Activated CD4-positive, alpha-beta T cell treated with anti-CD3 and anti-CD28 coated beads for 48 hours (primary cell): ENCODE measurements at places on chromosomes 6 and 20.

- peak; percentile 31 for DNase-seq
Observed at GRCh38 chr6:87182321-87182720, 27.0 kb downstream of the ZNF292 start.

- no peak for DNase-seq
Observed at GRCh38 chr6:84651583-84651982, 112.8 kb downstream of the TBX18 start.

- no peak for DNase-seq
Observed at GRCh38 chr6:15145821-15146220, 100.0 kb upstream of the JARID2 start.

DNA sequence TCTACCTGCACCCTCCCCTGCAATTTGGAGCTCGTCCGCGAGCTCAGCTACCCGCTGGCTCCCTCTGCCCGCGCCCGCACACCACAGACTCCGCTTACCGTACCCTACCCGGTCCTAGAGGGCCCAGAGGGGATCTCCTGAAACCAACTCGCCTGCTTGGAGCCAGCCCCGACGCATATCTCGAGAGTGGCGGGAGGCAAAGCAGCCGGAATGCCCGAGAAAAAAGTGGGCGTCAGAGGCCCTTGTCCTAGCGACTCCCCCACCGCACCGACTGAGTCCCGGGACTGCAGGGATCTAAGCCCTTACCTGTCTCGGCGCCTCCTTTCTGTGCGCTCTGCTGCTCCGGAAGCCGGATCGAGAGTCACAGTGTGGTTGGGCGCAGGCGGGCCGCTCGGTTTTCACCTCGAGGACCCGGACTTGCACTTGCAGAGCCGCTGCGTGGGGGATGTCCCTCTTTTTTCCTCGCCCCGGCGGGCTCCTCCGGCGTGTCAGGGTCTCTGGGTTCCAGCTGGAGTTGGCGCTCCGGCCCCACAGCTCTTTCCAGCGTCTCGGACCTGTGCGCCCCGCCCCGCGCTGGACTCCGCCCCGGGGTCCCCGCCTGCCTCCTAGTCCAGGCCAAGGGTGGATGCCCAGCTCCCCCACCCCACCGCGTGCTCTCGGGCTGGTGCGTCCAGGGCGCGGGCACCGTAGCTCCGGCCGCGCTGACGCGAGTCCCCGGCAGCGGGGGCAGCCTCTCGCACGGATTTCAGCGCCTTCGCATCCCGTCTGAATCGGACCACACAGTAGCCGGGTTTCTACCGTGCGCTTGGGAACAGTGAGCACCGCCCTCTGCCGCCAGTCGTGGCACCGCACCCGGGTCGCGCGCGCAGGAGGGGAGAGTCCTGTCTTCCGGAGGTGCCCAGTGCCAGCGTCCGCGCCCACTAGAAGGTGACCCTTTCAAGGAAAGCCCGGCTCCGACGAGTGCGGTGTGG, at the start of gene PROKR2:
Gene PROKR2, minus strand, starts transcription at position 767 of the 971 bp plus-strand sequence. CDS start 2,585 bp downstream, outside the sequence.
- DNase-seq, result peak; percentile 43

- DNase-seq, result no peak
Observed at GRCh38 chr6:128474481-128474880, 45.9 kb downstream of the PTPRK start.

DNA sequence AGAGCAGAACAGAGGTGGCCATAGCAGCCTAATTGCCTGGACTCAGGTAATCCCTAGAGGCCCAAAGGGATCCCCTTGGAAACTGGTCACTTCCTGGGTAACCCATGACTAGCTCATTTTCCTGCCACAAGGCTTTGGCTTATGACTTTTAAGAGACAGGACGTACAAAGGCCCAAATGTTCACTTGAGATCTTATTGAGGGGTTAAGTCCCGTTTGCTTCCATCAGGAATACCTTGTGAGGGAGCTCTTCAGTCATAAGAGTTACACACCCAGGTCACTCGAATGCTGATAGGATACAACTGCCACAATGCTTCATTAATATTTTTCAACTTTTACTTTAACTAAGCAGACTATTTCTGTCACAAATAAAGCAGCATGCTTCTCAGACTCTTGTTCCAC, 51.7 kb downstream of the TMEM170B start:
- no peak for DNase-seq

GRCh38 chr6:45488889-45489288, 111.2 kb upstream of the SUPT3H start:
- DNase-seq, result no peak

- no peak for DNase-seq
Observed at GRCh38 chr20:39503902-39504709, 542.0 kb downstream of the DHX35 start.

DNA sequence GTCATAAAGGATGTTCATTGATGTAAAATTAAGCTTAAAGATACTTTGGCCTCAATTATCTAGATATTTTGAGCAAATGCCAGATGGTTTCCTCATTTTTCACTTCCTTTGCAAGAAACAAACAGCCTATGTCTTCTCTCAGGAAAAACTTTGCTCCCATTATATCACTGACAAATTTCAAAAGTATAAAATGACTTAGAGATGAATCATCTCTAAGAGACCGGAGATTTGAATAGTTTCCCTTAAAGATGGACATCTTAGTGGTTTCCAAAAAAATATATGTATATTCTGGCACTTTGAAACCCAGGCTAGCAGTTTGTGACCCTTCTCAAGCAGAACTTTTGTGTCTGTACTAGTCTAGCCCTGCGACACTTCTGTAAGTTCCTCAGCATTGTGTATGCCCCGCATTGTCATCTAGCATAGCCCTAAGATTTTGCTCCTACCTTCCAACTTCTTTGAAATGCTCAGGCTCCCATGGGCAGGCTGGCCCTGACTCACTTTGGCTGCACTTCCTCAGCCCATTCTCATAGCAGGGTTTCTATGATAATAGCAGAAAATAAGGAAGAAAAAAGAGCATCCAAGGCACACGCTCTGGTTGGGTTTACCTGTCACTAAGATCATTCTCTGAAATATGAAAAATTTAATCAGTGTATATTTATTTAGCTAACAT, 25.7 kb upstream of the POU3F2 start:
- no peak for DNase-seq

GRCh38 chr6:68778356-68779020, 143.4 kb downstream of the ADGRB3 start:
- DNase-seq, result peak; percentile 2

DNA sequence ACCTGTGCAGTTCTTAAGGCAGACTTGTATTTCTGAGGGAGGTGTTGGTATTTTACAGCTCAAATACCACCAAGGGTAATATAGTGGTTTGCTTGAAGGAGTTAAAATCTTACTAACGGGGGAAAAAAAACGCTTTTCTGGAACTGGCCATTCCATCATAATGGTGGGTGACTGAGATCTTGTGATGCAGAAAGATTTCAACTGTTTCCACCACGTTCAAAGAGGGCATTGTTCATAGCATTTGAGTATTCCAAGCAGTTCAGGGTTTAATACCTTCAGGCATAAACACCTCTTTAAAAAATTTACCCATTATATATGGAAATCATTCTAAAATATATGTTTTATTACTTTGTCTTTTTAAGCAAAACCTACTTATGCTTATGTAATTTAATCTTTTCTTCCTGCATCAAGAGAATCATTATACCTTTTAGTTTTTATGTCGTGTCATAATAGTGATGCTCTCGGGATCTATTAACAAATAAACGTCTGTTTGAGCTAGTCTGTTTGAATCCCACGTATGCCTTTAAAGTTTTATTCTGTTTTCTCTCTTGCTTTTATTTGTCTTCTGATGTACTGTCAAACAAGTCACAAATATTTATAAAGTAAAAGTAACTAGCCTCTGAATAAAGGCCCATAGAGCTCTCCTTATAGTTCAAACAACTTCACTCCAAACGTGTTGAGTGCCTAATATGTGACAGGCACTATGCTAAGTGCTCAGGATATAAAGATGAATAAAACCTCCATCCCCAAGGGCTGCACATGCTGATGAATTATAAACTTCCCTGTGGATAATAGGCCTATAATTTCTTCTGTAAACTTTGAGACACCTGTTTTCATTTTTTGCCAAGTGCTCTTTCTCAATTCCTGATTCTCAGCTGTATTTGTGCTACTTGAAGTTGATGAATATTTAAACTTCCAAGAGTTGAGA, 298.8 kb upstream of the FERMT1 start:
- DNase-seq, result no peak

- no peak for DNase-seq
Observed at GRCh38 chr20:63789836-63790571, 41.1 kb downstream of the ZBTB46 start.

DNA sequence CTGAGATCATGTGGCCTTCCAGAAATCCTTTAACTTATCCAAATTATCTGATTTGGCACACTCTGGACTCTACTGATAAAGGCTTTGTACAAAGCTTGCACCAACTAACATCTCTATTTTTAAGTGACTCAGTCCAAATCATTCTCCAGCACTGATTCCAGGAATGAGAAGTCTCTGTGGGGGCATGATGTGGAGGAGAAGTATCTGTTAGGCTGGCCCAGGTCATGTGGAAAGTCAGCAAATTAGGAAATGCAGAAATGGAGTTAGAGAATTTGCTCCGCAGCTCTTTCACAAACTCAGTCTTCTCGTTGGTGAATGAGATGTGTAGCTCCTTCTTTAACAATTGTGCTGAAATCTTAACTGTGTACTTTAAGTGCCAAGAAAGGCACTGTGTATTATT, 165.7 kb downstream of the ZNF217 start:
- DNase-seq, result no peak

- no peak for DNase-seq
Observed at GRCh38 chr6:139308286-139308916, 16.6 kb upstream of the TXLNB start.

GRCh38 chr20:24465159-24465558, 4.3 kb upstream of the SYNDIG1 start:
- no peak for DNase-seq

DNA sequence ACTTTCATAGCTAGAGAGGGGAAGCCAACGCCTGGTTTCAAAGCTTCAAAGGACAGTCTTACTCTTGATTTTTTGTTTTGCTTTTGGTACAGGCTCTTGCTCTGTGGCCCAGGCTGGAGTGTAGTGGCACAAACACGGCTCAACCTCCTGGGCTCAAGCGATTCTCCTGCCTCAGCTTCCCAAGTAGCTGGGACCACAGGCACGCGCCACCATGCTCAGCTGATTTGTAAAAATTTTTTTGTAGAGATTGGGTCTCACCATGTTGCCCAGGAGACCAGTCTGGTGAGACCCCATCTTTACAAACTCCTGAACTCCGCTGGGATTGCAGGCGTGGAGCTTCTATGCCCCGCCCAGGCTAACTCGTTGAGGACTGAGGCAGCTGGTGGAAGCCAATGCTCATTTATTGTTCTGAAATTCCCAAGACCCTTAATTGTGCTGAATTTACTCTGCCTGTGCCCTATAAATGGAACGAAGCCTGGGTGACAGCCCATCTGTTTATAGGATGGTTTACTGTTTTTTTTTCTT, 18.0 kb downstream of the SRSF3 start:
- no peak for DNase-seq

GRCh38 chr20:33282991-33283555, at the start of gene BPIFB1:
Gene BPIFB1 (plus strand): TSS chr20:33283214. CDS start chr20:33286074, 2,860 bp downstream.
- no peak for DNase-seq

DNA sequence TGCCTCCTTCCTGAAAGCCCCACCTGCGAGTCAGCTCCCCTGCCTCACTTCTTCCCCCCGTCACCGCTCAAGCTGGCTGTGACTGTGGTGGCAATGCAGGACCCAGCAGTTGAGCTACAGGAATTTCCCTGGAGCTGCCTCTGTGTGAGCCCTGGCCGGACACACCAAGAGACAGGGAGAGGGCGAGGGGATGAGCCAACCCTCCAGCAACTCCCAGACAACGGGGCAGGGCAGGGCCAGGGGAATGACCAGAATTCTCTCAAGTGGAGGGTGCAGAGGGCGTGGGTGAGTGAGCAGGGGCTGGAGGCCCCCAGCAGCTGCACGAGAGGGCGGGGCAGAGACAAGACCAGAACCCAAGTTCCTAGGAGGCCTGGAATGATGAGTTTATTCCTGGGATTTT, 4.9 kb upstream of the ARFGAP1 start:
- DNase-seq, result no peak

DNA sequence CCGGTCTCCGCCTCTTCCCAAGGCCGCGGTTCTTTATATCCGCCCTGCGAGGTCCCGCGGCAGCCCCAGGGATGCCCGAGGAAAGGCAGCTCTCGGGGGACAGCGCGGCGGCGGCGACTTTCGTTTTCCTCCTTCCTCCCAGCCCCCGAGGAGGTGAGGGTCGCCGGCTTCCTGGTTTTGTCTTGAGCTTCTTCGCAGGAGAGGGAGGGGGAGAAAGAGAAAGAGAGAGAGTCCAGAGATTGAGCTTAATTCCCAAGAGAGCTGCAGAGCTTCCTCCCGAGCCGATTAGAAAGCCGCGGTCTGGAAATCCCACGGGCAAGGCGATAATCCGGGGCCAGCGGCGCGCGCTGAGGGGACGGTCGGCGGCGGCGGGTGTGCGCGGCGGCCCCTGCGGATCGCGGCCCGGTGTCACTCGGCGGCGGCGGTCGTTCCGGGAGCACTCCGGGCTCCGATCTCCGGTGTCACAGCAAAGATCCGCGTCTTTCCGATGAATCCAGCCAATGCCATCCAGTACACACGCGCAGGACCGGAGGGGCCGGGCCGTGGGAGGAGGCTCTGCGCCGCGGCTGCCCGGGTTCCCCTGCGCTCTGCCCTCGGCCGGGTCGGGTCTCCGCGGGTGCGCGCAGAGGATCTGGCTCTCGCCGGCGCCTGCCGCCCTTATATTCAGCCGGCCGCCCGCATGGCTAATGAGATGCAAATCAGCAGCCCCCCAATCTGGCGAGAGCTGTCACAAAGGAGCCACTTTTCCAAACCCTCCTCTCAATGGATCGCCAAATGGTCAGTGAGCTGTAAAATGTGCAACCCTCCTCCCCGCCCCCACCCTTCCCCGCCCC, at the start of gene DLL1:
Gene DLL1, minus strand, starts transcription at position 783 of the 833 bp plus-strand sequence. CDS start 939 bp downstream, outside the sequence.
- peak; percentile 42 for DNase-seq

- peak; percentile 27 for DNase-seq
Observed at GRCh38 chr20:3115190-3116107, 30.9 kb upstream of the AVP start.

- peak; percentile 79 for DNase-seq
Observed at GRCh38 chr6:27809939-27810767, 102.0 kb downstream of the OR2B2 start.

DNA sequence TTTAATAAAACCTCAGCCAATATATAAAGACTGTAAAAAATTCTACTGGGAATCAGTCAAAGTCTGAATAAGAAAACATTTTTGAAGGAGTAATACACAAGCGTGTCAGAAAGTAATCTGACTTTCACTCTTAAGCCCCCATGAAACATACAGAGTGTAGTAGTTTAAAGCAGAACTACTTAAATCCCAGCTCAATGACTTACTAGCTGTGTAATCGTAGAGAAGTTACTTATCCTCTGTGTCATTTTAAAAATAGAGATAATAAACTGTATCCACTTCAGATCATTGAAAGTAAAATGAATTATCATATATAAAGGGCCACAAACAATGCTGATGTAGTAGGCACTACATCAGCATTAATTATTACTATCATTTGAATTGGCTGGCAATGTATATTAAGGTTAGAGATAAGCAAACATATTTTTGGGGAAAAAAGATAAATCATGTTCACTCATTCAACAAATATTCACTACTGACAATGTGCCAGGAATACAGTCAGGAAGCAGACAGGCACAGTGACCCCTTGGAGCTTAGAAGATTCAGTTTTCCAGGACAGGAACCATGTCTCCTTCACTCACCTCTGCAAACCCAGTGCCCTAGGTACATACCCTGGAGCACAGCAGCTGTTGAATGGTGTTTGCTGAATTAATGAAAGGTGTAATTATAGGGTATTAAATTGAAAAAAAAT, 14.4 kb downstream of the REPS1 start:
- DNase-seq, result no peak
